NCI-H69 (cell line): ENCODE measurements at places on chromosomes 12 and 14.
A peak's percentile ranks its signal among the peaks of the same experiment; 100 is the strongest.

DNA sequence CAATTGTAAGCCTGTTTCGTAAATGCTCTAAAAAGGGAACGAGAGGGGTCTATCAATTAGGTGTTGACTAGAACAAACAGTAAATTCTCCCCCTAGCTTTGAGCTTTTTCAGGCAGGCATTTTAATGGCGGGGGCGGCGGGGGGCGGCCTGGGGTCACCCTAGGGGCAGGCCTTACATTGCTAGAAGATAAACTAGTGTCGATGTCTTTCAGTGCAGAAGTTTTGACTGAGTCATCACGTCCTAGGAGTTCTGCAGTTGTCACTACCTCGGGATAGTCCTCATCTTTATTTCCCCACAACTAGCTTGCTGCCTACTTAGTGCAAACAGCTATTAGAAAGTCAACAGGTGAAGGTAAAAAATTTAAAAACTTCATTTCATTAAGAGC is 1.6 kb downstream of the ATP6V1D start:
- DNase-seq = no peak

- no peak for DNase-seq
Measured at GRCh38 chr12:130456375-130457199, 118.9 kb downstream of the PIWIL1 start.

DNA sequence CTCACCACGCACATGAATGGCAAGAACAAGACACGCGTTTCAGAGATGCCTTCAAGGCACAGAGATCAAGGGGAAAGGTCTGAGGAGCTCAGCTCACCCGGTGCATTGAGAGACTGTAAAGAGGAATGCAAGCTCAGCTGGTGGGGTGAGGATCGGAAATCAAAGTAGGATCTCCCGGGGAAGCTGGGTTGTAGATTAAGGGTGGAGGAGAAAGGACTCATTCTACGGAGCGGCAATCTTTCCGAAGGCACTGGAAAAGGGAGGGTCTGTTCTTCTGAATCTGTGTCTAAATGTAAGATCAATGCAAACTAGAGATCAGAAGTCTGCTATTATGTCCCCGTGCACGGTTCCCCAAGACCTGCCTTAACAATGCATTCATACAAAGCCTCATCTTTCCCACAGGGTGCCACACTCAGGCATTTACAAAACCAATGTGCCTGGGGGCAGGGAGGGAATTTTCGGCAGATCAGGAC is 41.6 kb upstream of the PYGL start:
- DNase-seq = no peak

- DNase-seq = no peak
Measured at GRCh38 chr12:25789541-25789944, 168.9 kb upstream of the RASSF8 start.

DNA sequence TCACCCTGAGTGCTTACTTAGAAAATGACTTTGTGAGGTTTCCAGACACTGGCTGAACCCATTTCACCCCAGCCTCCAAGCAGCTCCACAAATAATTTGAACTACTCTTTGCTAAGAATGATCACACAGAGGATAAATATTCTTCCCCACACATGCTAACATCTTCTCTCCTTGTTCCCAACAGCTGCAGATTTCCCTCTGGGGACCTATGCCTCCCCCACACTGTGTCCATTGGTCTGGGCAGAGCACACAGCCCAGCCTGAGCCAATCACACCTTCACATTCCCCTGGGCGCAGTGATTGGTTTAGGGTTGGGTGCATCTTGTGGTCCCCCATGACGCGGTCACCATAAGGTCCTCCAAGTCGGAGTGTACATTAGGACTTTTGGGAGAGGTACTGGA is 6.9 kb downstream of the SDR9C7 start:
- DNase-seq = no peak

DNA sequence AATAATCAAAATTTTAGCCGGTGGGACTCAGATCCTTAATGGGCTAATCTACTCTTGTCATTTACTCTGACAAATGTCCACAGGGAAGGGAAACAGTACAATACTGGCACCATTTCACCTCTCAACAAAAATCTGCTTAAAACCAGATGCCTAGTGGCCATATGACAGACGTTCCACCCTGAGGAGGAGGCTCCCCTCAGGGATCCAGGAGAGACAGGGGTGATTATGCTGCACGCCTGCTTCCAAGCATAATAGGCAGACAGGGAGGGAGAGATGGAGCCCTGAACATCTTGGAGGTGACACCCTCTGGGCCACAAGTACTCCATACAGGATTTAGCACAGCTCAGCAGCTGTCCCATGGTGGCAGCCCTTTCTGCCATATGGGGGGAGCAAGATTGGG is 24.8 kb upstream of the AKAP6 start:
- DNase-seq = peak; percentile 91

DNA sequence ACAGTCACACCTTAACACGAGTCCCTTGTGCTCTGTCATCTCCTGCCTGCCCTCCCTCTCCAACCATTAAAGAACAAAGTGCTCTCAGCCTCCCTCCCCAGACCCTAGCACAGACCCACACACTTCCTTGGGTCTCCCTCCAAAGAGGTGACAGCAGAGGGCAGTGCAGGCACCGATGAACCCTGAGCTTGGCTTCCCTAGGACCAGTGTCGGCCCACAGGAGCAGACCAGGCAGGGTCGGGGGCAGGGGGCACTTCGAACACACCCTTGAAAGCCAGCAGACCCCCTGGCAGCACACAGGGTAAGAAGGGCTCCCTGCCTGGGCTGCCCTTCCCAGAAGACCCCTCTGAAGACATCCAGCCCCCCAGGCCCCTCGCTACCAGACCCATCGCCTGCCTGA is 7.0 kb downstream of the CDK2AP1 start:
- peak; percentile 21 for DNase-seq

- DNase-seq = no peak
Measured at GRCh38 chr14:24366413-24366720, 1.6 kb upstream of the NFATC4 start.
